ENCODE measurements at places on chromosomes 2 and 18.
A peak's percentile ranks its signal among the peaks of the same experiment; 100 is the strongest.

GRCh38 chr2:122390406-122390805, 635.0 kb downstream of the TSN start:
- no peak for DNase-seq

GRCh38 chr18:80245781-80246444, 1.4 kb downstream of the PARD6G start:
- DNase-seq, result no peak

- DNase-seq, result peak; percentile 87
Measured at GRCh38 chr2:106886916-106887758, 1.2 kb upstream of the ST6GAL2 start.

DNA sequence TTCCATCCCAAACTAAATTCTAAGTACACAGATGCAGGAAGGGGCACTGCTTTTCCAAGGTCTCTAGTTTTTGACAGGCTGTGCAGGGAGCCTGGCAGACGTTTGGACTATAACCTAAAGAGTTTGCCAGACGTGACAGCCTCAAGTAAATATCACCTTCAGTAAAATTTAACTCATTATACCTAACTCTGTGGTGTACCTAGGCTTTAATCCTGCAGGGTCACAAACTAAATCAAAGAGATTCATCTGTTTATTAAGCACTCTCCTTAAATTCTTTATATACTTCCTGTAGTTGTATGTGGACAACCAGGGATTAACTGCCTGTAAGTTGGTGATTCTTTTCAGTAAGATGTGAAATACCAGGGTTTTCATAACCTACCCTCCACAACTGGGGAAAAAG, 92.9 kb downstream of the ACVR1 start:
- DNase-seq, result no peak

GRCh38 chr18:50717563-50717962, 102.3 kb downstream of the MRO start:
- DNase-seq, result no peak

GRCh38 chr2:232447638-232448303, 8.2 kb upstream of the ALPI start:
- no peak for DNase-seq

DNA sequence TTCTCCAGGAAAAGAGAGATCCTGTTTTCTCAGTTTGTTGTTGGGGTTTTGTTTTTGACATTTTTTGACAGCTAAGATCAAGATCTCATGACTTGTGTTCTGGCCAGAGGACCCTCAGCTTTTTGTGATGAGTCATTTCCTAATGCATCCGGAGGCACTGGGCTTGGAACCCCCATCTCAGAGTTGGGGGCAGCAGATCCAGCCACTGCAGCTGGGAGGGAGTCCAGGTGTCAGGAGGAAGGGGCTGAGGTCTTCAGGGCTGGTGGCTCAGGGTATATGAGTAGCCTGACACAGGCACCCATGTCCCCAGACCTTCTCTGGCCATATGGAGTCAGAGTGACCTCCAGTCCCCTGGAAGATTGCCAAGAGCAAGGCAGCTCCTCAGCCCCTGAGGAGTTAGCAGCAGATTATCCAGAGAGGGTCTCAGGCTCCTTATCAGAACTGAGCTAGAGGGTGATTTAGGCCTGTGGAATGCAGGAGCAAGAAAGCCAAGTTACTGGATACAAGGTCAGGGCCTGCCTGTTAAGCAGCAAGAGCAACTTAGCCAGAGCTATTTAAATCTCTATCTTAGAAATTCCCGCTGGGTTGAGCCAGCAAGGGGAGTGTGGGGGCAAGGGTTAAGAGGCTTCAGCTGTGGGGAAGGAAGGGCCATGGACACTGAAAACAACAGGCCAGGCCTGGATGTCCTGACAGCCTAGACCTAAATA, 62.4 kb downstream of the TANC1 start:
- DNase-seq, result no peak

GRCh38 chr18:77254711-77255405, 5.2 kb downstream of the GALR1 start:
- no peak for DNase-seq

DNA sequence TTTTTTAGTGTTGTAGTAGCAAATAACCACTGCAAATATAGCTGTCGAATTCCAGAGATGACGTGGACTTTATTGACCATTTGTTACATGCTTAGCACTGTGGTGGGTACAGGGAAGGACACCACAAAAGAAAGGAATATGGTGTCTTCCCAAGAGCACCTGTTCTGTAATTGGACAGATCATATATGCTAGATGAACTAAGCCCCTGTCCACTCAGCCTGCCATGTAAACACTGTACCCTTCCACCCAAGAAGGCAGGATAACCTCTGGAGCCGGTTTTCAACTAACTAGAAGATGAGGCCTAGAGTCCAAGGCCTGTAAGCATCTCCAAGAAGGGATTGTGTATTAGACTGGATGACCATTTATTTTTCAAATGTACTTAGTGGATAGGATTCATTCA, 44.1 kb downstream of the COX7A2L start:
- no peak for DNase-seq

- DNase-seq, result peak; percentile 58
Measured at GRCh38 chr2:108267101-108267500, 21.6 kb upstream of the SULT1C2 start.

DNA sequence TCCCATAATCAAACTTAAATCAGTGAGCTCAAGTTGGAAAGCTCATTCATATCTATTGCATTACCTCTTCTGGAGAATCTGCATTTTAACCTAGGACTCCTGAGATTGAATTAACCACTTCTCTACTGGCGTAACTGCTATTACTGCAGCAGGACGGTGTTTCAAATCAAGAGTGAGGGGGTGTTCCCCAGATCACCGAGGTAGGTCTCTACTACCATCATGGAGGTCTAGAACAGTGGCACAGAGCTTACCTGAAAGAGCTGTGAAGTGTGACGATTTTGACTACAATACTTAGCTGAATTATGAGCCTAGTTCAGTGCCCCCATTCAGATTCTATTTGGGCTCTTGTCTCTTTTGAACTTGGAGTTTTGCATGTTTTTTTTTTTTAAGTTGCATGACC, 119.5 kb downstream of the POLE4 start:
- no peak for DNase-seq

DNA sequence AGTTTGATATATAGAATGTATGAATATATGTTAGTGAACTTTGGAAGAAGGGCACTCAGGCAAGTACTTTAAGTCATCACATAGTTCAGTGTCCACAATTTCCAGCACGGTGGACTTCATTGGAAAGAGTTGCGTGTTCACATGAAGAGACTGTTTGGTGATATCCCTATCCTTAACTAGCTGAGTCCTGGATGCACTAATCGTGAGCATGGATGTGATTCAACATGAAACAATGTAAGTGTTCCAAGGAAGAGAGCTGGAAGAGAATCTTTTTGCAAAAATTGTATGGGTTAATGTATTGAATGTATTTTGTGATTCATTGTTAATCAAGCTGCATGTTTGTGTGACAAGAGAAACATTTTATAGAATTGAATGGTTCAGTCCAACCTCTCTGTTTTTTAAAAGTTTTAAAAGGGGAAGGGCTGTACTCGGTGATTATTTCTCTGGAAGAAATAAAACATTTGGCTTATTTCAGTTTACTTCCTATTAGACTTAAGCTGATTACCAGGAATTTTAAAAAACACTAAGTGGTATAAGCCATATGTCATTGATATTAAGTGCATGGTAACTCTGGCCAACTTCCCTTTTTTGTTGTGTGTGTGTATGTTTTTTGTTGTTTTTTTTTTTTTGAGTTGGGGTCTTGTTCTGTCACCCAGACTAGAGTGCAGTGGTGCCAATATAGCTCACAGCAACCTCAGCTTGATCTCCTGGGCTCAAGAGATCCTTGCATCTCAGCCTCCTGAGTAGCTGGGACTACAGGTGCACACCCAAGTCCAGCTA, 8.6 kb downstream of the XRCC5 start:
- DNase-seq, result no peak

GRCh38 chr2:120399889-120400240, 53.9 kb downstream of the INHBB start:
- peak; percentile 58 for DNase-seq

GRCh38 chr18:3720818-3721545, 271.0 kb downstream of the TGIF1 start:
- no peak for DNase-seq

DNA sequence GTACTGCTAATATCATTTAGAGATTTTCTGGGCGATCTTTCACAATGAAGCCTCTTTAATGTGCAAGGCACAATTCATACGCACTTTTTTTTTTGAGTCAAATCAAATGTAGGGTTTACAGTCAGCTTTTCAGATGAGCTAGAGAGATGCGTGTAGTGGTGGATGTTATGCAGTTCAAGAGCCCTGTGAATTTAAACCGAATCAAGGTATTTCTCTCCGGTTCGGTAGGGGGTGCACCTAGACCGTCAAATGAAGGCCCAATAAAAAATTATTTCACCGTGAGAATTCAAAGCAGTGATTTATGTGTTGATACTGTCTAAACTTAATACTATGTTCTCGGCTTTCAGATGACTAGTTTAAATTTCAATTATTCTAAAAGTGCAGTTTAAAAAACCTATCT, 1.1 kb downstream of the PTH2R start:
- no peak for DNase-seq

GRCh38 chr2:69200107-69200520, 186.9 kb downstream of the GFPT1 start:
- no peak for DNase-seq

DNA sequence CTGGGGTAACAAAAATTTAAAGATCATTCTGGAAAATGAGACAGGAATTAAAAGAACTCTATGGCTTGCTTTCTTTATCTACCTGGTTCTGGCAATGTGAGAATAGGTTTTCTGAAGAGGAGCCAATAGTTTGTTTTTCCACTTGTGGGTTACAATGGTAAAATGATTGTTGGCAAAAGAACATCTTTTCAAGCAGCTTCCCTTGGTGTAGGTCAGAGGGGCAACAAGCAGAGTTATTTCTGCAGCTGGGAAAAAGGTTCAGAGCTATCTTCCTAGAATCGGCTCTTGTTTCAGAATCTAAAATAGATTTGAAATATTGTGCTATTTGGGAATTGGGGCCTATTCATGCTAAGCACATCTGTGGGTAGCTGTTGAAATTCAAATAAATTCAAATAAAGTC, 11.5 kb upstream of the TSPYL6 start:
- no peak for DNase-seq

DNA sequence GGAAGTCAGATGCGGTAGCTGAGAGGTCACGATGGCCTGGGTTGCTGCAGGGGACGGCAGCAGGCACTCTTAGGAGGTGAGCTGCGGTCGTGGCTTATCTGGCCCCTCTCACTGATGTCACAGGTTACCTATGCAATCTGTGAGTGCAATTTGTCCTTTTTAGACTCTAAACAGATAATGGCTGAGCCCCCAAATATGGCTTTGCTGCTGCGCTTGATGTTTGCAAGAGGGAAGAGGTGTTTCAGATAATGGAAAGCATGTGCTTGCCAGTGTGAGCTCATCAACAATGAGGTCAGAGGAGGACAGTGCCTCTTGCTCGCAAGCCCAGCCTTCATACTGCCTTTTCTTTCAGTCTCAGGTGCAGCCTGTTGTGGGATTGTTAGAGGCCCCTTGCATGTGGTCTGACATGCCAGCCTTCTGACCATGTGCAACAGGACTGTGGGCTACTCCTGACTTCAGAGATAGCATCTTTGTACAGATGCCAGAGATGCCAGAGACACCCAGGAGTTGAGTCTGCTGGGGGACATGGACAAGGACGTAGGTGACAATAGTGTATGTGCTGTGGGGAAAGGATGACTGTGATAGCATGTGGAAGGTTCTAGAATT, 151.3 kb downstream of the TANC1 start:
- DNase-seq, result no peak

GRCh38 chr2:202609381-202610145, 25.2 kb upstream of the FAM117B start:
- no peak for DNase-seq

DNA sequence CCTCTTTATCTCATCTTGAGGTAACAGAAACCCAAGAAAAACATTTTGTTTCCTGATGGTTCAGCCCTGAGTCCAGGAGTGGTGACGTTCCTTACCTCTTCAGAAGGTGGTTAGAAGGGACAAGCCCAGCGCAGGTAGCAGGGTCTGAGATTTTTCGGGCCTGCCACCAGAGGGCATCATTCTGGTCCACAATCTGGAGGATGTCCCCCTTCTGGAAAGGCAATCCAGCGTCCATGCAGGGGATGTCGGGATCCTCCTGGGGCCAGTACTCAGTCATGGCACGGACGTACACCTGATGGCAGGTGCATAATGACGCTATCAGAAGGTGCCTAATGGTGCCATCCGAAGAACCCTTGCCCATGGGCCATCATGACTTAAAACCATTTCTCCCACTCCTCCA, 17.7 kb downstream of the MPP4 start:
- no peak for DNase-seq

GRCh38 chr2:40550085-40550484, 98.2 kb upstream of the SLC8A1 start:
- no peak for DNase-seq

GRCh38 chr2:137939026-137939425, 25.2 kb upstream of the HNMT start:
- no peak for DNase-seq

DNA sequence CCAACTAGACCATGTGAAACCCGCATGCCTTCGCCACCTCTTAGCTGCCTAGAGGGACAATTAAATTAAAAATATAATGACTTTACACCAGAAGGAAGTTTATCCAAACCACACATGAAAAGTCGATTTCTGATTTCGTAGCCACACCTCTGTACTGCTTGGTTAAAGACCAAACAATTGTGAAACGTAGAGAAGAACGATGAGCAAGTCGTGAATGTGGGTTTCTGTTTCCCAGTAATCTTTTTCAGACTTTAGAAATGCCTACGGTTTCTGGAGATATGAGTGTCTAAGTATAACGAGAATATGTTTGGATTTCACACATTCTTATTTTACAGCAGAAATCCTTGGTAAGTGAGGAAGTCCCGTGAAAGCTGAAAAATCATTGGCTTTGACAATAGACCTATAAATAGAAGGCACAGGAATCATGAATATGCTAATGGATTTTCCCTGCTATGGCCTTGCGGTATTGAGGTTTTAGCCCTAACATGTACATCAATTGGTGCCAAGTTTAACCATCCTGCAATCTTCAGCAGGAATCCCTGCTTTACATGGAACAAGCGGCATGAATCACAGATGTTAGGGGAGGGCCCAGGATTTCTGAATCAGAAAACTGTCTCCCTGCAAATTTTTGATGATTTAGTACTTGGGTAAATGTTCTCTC, 105.6 kb downstream of the TTC32 start:
- no peak for DNase-seq

DNA sequence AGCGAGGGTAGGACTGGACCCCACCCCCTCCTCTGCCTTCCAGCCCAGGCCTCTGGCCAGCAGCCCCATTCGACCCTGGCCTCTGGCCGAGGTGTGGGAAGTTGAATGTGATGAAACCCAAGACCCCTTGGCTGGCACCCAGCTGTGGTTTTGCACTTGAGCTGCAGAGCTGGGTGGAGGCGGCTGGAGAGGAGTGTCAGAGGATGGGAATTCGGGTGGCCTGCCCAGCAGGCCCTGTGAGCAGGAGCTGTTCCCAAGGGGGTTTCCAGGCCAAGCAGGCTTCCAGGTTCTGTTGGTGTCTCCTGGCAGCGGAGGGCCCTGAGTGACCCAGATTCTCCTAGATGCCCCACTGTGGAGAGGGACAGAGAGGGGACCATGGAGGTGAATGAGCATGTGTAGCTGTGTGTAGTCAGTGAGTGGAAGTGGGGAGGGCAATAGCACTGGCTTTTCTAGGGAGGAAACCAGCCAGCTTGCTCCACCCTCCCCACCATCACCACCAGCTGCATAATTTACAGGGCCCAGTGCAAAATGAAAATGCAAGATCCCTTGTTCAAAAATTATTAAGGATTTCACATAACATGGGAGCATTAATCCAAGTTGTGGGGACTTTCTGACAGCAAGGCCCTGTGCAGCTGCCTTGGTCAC, 172.2 kb upstream of the HAAO start:
- DNase-seq, result peak; percentile 94

Measured in aorta (tissue), 5 donors.